ENCODE measurements at places on chromosomes 11 and 22. TPM values are rescaled to one million over a fixed set of nuclear protein-coding genes. Genes with fewer than 3 reads are reported as not detected.

DNA sequence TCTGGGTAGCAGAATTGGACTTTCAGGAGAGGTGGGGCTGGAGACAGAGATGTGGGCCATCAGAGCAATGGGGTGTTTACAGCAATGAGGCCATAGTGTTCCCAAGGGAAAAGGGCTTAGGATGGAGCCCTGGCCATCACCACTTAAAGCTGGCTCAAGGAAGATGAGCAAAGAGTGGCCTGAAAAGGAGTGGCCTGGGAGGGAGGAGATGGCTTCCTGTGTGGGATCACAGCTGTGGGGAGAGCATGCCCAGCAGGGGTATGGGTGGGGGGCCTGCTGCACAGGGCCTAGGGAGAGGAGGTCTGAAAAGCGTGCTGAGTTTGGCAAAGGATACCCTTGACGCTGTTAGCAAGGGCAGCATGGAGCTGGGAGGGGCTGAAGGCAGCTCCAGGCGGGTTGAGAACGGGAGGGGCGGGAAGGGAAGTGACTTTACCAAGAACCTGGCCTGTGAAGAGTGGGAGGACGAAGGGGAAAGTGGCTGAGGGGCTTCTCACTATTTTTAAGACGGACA, 13.9 kb downstream of the LRRC32 start:
- no peak for DNase-seq

Gene MS4A6A
- not detected for total RNA-seq

Gene CHRNA10
- total RNA-seq: 3.0 TPM

Gene GAL
- total RNA-seq: 1.1 TPM
